T-helper 22 cell (primary cell): ENCODE measurements at places on chromosomes 4 and X.

DNA sequence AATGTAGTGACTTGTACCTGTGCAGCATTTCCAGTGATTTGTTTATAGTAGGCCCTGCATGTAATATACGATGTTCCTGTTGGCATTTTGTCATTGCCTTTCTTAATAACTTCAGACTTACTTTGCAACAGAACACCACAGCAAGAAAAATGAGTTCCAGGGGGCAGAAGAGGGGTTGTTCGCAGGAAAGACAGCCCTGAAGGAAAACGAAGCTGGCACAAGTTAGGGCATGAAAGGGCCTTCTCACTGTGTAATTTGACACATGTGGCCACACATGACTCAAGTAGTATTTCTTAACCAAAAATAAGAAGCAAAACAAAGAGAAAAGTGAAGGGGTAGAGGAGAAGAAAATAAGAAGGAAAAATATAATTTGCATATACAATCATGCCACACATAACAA lies 265.8 kb upstream of the SMIM31 start:
- DNase-seq = no peak

DNA sequence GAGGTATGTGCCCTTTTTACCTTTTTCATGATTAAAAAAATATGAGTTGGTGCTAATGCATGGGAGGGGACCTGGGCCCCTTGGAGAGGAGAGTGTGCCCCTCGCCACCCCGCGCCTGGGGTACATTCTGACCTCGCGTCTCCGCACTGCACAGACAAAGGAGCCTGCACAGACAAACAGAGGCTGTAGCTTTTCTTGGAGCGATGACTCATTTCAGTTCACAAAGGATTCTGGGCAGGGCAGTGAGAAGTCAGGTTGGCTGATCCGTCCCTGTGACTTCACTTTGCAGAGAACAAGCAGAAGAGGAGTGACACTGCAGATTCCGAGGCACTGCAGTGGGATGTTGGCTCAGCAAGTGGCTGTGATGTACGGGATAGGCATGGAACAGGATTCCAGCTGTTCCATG lies 82.9 kb downstream of the STOX2 start:
- DNase-seq = no peak

GRCh38 chr4:173934933-173935620 lies 348.4 kb downstream of the FBXO8 start:
- no peak for DNase-seq

DNA sequence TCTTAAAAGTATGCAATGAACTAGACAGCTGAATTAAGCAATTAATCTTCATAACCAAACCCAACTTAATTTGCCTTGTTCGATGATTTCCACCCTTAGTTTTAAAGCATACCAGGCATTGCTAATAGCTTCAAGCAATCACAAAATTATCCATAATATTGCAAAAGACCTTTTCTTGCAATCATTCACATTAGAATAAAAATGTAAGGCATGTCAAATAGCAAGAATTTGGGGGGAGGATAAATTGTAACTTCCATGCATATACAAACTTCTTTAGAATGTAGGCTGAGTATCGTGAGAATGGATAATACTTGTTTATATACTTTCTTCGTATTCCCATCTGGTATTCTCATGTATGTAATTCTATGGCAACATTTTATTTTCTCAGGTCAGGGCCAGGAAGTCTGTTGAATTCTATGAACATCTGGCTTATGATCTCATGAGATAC lies 28.7 kb upstream of the BMP2K start:
- DNase-seq = no peak

DNA sequence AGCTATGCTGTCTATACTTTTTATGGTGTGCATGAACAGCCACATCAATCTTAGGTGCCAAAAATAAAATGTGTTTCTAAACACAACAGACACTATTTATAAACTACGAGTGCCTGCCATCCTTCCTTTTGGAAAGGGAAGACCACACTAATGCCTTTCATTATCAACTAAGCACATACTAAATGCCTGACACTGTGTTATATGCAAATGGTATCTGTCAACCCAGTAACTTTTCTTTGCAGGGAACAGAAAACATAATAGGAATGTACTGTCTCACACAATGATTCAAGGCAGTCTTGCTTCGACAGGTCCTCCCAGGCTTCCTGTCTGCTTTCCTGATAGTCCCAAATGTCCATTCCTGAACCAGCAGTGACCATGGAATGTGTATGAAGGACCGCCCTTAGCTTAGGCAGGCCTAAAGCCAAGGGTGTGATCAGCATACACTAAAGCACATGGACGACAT lies 43.8 kb downstream of the ADGRA3 start:
- no peak for DNase-seq

GRCh38 chrX:131910586-131910985 lies 112.5 kb upstream of the STK26 start:
- DNase-seq = no peak

- no peak for DNase-seq
Measured at GRCh38 chr4:79625361-79625760, 217.3 kb upstream of the GK2 start.
